ENCODE measurements at places on chromosomes 11 and 22.

DNA sequence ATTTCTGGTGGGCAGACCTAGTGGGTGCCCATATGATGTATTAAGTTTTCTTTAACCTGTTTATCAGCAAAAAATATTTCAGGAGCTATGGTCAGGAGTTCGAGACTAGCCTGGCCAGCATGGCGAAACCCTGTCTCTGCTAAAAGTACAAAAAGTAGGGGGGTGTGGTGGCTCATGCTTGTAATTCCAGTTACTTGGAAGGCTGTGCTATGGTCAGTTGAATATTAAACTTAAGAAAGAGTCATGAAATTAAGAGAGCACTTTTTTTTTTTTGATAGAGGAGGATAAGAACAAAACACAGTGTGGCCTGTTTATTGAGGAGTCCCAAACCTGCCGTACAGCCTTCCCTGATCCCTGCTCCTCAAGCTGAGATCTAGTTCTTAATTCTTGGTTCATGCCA, 29.8 kb downstream of the OR6Q1 start:
- no peak for DNase-seq

DNA sequence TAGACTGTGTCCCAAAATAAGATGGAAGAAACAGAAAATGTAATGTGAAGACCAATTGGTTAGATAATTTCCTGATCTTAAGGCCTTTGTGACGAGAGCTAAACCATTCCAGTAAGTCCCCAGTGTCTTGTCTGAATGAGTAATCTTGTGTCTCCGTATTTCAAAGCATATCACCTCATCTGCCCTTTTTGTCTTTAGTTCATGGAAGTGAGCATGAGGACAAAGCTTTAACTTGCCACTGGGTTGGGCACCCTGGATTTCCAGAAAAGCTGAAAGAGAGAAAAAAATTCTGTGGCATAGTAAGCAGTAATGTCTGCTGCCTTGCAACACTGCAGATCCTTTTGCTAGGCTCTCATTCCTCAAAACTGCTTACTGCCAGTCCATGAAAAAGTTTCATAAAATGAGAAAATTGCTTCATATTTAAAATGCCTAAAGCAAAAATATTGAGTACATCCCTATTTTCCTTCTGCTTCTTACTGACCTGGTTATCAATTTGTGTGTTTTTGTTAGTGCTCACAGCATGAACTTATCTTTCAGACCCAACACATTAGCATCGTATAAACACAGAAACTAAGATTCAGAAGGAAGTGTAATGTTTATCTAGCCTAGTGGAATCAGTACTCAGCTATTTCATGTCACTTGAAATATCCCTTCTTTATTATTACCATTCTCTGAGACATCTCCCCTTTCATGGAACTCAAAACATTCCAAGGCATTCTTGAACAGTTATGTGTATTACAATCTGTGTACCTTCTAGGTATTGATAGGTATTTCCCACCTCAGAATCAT, 5.3 kb downstream of the CASP12 start:
- DNase-seq, result no peak

- DNase-seq, result no peak
These were observed 8.6 kb downstream of the LRRC75B start for GRCh38 chr22:24584166-24584790.

- DNase-seq, result no peak
These were observed 41.7 kb upstream of the APLNR start for GRCh38 chr11:57278721-57279095.

GRCh38 chr22:43993072-43993760, 30.9 kb upstream of the PARVB start:
- no peak for DNase-seq
